CD4-positive, CD25-positive, alpha-beta regulatory T cell (primary cell): ENCODE measurements at places on chromosomes 2 and 18. TPM values are rescaled to one million over a fixed set of nuclear protein-coding genes. Genes with fewer than 3 reads are reported as not detected.

GRCh38 chr2:190766595-190766994, 114.0 kb upstream of the GLS start:
- H3K4me3 ChIP-seq: no peak overlapping the region
- H3K27ac ChIP-seq: no peak overlapping the region
- DNase-seq: no peak
- H3K4me1 ChIP-seq: no peaks in the 10 kb centered on the region
- no peaks in the 10 kb centered on the region for H3K27me3 ChIP-seq

- no peaks in the 10 kb centered on the region for H3K4me1 ChIP-seq
- DNase-seq: no peak
- no peaks in the 10 kb centered on the region for H3K36me3 ChIP-seq
- no peaks in the 10 kb centered on the region for H3K27me3 ChIP-seq
- H3K27ac ChIP-seq: no peak overlapping the region
These were observed 508.9 kb upstream of the MYT1L start for GRCh38 chr2:2839782-2840531.

DNA sequence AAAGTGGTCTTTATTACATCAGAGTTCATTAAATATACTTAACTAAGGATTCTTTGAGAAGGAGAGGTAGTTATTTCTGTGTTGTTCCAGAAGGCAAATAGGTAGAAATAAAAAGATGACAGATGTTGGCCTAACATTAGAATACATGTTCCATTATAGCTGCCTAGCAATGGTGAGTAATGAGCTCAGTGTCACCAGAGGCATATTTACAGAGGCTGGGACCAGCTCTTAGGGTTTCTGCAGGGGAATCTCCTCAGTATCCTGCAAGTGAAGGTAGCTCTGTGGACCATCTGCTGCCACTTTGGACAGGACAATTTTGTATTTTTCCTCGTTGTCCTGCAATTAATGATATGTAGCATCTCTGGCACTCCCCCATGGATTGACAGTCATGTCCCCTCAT, 416.0 kb downstream of the THSD7B start:
- no peaks in the 10 kb centered on the region for H3K4me1 ChIP-seq
- H3K36me3 ChIP-seq: no peaks in the 10 kb centered on the region
- H3K27ac ChIP-seq: no peak overlapping the region
- no peak for DNase-seq
- H3K27me3 ChIP-seq: no peaks in the 10 kb centered on the region

DNA sequence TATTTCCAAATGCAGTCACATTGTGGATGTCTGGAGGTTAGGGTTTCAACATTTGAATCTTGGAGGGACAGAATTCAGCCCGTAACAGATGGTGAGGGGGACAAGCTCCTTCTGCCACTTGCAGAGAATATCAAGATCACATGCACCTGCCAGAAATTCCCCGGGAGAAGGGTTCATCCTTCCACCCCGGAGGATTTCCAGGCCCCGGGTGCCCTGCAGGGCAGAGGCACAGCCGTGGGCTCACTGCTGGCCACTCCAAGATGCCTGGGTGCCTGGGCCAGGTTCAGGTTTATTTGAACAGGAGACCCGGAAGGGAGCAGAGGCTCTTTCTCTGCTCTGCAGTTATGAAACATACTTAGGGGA, 38.2 kb upstream of the MGAT4A start:
- no peaks in the 10 kb centered on the region for H3K27me3 ChIP-seq
- peaks cover 55% of the 10 kb centered on the region for H3K4me1 ChIP-seq
- H3K36me3 ChIP-seq: no peaks in the 10 kb centered on the region
- H3K27ac ChIP-seq: peak overlapping the region; percentile 85
- H3K4me3 ChIP-seq: peak overlapping the region; percentile 19

GRCh38 chr18:36352384-36352783, 54.9 kb downstream of the FHOD3 start:
- no peaks in the 10 kb centered on the region for H3K36me3 ChIP-seq
- no peak for DNase-seq
- H3K4me3 ChIP-seq: no peak overlapping the region
- H3K27me3 ChIP-seq: no peaks in the 10 kb centered on the region

- H3K4me3 ChIP-seq: no peak overlapping the region
- no peaks in the 10 kb centered on the region for H3K4me1 ChIP-seq
- DNase-seq: no peak
- peaks cover 82% of the 10 kb centered on the region for H3K36me3 ChIP-seq
- H3K27me3 ChIP-seq: no peaks in the 10 kb centered on the region
These were observed 40.9 kb downstream of the PDK1 start for GRCh38 chr2:172596776-172597175.

- H3K4me3 ChIP-seq: no peak overlapping the region
- no peaks in the 10 kb centered on the region for H3K4me1 ChIP-seq
- no peaks in the 10 kb centered on the region for H3K27me3 ChIP-seq
- H3K27ac ChIP-seq: no peak overlapping the region
These were observed 474.5 kb upstream of the DCC start for GRCh38 chr18:51865538-51865937.

- H3K27me3 ChIP-seq: no peaks in the 10 kb centered on the region
- peaks cover 30% of the 10 kb centered on the region for H3K4me1 ChIP-seq
- peak overlapping the region; percentile 53 for H3K27ac ChIP-seq
- no peak for DNase-seq
- H3K36me3 ChIP-seq: peaks cover 32% of the 10 kb centered on the region
- H3K4me3 ChIP-seq: no peak overlapping the region
These were observed 2.8 kb upstream of the MXD1 start for GRCh38 chr2:69911985-69912563.

GRCh38 chr2:236355911-236356310, 91.7 kb upstream of the ASB18 start:
- H3K4me3 ChIP-seq: no peak overlapping the region
- no peaks in the 10 kb centered on the region for H3K27me3 ChIP-seq
- H3K4me1 ChIP-seq: peaks cover 4% of the 10 kb centered on the region
- no peaks in the 10 kb centered on the region for H3K36me3 ChIP-seq

GRCh38 chr2:81714817-81715216, 1410.3 kb upstream of the LRRTM1 start:
- no peak overlapping the region for H3K27ac ChIP-seq
- H3K4me3 ChIP-seq: no peak overlapping the region
- H3K36me3 ChIP-seq: no peaks in the 10 kb centered on the region
- no peak for DNase-seq

DNA sequence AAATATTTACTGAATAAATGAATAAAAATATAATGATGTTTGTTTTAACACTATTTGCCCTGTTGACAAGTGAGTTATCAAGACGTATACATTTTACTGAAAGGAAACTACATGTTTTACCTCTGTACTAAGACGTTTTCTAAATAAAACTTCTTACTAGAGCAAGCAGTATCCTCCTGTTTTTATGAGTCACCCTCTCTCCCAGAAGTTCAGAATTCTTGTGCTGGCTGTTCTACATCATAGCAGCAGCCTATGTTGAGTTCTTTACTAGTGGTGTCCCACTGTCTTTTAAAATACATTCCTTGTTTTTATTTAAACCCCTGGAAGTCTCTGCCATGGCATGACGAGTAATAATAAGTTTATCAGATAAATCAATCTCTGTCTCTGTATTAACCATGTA, 297.4 kb downstream of the CALCRL start:
- no peak overlapping the region for H3K27ac ChIP-seq
- no peaks in the 10 kb centered on the region for H3K36me3 ChIP-seq
- H3K4me1 ChIP-seq: no peaks in the 10 kb centered on the region
- H3K27me3 ChIP-seq: no peaks in the 10 kb centered on the region

GRCh38 chr18:27712066-27712465, 464.9 kb downstream of the CDH2 start:
- no peak for DNase-seq
- no peaks in the 10 kb centered on the region for H3K27me3 ChIP-seq
- no peak overlapping the region for H3K27ac ChIP-seq
- H3K4me1 ChIP-seq: no peaks in the 10 kb centered on the region
- H3K36me3 ChIP-seq: no peaks in the 10 kb centered on the region

PLGLB2 gene
- total RNA-seq: not detected
